ENCODE measurements at places on chromosomes 4 and X.

GRCh38 chrX:148613636-148614035 lies 113.2 kb downstream of the AFF2 start:
- DNase-seq: no peak

DNA sequence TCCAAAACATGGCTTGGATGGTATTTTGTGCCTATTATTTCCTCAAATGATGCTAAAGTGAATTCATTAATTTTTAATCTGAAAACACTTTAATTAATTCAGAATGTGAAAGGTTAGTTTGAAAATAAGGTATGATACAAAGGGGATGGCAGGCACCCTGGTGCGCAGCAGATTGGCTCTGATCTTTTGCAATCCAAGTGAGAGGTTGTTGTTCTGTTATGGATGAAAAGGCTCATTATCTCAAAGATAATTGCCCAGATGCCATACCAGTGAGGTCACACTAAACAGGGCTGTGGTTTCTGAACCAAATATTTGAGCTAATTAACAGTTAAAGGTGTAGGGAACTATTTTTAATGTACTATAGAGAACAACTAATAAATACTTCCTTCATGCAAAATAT lies 504.9 kb downstream of the RAPGEF2 start:
- DNase-seq: no peak

GRCh38 chr4:132493476-132493875 lies 655.6 kb upstream of the PCDH10 start:
- DNase-seq: no peak

DNA sequence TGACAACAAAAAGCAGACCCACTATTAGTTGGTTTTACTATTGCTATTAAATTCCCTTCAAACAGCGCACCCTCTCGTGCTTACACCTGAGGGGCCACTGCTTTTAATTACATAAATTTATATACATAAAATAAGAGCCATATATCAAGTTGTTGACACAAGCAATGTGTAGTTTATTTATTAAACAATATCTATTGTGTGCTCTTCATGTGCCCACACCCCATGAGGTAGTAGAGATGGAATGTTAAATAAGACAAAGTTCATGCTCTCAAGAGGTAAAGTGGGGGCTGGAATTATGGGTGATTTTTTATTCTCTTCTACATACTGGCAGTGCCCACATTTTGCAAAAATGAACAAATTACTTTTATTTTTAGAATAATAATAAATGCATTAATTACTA lies 47.3 kb downstream of the KCNIP4 start:
- no peak for DNase-seq

- DNase-seq: no peak
Measured at GRCh38 chr4:140976768-140977167, 156.5 kb downstream of the RNF150 start.
